ENCODE measurements at places on chromosomes 12 and 14. TPM values are rescaled to one million over a fixed set of nuclear protein-coding genes. Genes with fewer than 3 reads are reported as not detected.

The ARHGEF25 gene
- 107 TPM for total RNA-seq

DNA sequence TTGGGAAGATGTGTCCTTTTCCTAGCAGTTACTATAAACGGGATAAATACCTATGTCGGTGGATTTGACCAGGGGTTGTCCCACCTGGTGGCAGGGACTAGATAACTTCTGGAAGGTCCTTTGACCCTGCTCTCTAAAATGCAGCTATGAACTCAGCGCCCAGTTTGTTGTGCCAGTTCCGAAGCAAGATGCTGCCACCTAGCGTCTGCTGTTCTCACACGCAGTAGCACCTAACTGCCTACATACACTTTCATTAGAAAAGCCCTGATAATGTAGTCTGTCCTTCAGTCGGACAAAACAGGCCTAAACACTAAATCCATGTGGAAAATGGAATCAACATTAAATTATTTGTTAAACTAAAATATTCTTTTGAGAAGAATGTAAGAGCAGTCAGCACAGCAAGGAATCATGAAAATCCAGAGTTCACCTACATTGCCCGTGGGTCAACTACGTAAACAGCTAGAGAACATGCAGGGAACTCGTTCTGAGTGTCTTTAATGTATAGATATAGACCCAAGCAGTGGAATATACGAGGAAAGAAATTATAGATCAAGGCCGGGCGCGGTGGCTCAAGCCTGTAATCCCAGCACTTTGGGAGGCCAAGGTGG lies 51.1 kb upstream of the CRACR2A start:
- DNase-seq: peak; percentile 33

DNA sequence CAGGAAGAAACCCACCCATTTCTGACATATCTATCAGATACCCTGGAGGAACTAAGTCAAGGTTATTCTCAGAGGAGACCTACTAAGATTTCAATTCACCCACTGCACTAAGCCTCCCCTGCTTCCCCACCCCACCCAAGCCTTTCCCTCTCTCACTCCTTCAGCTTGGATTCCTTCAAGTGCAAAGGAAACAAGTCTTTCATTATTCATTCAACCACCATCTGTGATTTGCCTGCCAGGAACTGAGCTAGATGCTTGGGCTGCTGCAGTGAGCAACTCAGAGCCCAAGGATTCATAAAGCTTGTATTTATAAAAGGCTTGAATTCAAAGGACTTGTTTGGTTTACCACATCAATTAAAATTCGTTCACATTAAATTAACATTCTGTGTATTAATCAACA lies 161.3 kb downstream of the GXYLT1 start:
- no peak for DNase-seq

DNA sequence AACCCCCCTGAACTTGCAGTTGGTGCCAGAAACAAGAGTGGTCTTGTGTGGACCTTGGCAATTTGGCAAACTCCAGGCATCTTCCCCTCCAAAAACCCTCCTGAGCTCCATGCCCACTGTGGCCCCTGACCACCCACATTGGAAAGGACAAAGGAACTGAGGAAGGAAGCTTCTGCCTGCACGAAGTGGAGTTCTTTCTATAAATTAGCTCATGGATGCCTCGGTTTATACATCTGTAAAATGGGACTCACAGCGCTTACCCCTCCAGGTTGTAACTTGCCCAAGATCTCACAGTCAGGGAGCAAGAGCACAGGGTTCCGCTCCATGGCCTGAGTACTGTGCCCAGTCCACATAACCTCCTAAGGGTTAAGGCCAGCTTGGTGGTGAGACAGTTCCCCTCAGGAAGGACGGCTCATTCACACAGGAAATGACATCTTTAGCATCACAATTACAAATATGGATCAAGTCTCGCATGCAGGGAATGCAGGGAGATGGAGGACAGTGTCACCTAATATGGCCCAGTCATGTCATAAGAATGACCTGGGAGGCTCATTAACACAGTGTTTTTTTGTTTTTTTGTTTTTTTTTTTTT lies 66.6 kb downstream of the CLMN start:
- DNase-seq: no peak

DNA sequence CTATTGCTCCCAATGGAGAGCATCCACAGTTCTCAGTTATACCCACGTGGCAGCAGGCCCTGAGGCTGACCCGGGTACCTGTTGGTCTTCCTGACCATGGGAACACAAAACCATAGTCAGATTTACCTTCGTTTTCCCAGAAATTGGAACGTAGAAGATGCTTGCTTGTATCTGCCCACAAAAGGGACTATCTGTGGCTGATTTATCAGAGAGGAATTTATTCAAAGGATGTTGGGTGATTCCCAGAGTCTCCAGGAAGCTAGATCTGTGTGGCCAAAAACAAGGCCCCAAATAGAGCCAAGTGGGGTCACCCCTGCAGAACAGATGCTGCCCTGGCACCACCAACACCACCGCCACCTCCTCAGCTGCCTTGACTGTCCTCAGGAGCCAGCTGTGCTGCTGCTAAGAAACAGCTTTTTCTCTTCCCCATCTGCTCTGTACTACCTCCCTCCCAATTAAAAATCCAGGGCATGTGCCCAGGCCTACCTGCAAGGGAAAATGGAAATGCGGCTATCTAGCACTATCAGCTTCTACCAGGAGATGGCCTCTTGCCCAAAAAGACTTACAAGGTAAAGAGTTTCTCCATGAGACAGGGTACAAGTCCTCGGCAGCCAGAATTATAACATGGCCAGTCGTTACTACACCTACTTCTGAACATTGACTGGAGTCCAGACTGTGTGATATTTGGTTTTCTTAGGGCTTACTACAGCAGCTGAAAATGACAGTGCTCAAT lies 128.6 kb upstream of the PLEKHG7 start:
- no peak for DNase-seq

DNA sequence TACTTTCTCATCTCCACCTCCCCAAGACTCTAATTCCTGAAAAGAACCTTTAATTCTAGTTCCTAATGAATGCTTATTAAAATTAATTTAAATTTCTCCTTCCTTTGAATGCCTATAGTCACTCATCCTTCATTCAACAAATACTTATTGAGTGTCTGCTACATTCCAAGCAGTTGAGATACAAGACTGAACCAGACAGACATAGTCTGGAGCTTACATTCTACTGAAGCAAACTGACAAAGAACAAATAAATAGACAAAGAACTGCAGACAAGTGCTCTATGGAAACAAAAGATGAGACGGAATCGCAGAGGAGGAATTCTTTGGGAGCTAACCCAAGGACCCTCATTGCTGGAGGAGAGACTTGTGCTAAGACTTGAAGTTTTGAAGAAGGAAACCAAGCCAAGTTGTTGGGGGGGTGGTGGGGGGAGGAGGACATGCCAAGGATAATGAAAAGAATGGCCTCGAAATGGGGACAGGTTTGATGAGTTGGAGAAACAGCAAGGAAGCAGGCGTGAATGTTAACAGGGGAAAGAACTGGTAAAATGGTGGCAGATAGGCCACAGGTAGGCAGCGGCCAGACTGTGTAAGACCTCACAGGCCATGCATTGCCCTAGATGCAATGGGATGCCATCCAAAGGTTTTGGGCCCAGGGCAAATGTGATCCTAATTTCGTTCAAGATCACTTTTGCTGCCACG lies 9.7 kb upstream of the TDG start:
- peak; percentile 47 for DNase-seq

DNA sequence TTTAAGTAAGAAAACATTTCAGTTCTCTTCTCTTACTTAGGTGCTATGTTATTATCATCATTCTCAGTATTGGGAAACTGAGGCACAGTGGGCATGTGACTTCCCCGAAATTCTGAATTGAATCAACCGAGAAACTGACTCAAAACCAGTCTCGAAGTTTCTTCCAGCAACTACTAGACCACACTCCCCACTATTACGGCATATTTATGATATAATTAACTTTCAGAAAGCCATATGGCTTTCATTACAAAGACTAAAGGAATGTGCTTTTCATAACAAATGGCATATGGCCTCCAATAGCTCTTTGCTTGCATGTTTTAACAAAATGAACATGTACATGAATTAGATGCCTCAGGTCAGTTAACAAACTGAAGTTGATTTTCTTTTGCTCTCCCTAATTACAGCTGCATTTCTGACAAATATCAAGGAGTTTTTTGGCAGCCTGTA lies 182.9 kb upstream of the SLC38A2 start:
- no peak for DNase-seq

All from SJSA1 (cell line).